K562 (cell line): ENCODE measurements at places on chromosomes 5 and 9. TPM values are rescaled to one million over a fixed set of nuclear protein-coding genes. Genes with fewer than 3 reads are reported as not detected.

Gene SPATA31E1
- total RNA-seq: not detected in 2 replicates

DNA sequence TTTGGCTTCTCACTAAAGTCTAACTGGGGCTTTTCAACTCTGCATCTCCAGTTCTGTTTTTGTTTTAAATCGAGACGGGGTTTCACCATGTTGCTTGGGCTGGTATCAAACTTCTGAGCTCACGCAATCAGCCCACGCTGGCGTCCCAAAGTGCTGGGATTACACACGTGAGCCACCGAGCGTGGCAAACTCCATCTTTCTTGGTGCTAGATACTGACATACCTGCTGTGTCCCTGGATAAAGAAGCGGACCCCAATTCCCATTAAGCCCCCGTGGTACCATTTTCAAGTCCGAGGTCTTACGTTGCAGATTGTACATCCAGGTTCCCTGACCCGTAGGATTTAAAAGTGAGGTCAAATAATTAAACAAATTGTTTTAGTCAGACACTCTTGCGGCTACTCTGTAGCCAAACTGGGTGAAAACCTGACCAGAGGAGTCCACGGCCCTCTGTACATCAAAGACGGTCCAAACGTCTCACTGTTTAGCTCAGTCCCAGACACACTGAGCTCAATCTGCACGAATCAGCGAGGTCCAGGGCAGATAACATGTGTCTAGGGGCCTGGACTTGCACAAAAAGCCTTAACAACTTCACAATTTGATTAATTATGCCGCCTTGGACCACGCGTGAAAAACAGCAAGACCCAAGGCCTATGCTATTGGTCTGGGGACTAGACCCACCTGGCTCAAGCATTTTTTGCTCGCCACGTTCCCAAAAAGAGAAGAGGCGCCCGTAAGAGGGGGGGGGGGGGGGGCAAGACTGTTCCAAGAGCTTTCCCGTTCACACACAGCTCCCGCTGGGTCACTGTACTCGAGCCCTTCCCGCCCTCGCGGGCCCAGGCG, 727 bp upstream of the DNAJA1 start:
- no peak for DNase-seq

DNA sequence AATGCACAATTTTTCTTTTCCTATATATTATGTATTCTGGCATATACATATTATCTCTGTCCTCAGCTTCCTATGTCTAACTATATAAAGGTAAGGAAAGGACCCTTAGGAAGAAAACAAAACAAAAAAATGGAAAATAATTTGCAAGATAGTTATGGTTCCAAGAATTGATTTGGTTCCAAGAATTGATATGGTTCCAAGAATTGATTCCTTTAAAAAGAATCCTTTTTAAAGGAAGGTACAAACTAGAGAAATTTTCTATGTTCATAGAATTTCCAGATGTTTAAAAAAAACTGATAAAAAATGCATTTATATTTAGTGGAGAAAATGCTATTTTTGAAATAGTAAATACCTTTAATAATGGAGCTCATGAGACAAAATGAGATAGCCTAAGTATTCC, 12.1 kb downstream of the LYRM7 start:
- no peak for DNase-seq

Gene OGN
- 0.07 and 0.16 TPM in 2 replicates for total RNA-seq

Gene KCNN2
- total RNA-seq: 0.07 TPM in 1 of 2 replicates, not detected in the other

DNA sequence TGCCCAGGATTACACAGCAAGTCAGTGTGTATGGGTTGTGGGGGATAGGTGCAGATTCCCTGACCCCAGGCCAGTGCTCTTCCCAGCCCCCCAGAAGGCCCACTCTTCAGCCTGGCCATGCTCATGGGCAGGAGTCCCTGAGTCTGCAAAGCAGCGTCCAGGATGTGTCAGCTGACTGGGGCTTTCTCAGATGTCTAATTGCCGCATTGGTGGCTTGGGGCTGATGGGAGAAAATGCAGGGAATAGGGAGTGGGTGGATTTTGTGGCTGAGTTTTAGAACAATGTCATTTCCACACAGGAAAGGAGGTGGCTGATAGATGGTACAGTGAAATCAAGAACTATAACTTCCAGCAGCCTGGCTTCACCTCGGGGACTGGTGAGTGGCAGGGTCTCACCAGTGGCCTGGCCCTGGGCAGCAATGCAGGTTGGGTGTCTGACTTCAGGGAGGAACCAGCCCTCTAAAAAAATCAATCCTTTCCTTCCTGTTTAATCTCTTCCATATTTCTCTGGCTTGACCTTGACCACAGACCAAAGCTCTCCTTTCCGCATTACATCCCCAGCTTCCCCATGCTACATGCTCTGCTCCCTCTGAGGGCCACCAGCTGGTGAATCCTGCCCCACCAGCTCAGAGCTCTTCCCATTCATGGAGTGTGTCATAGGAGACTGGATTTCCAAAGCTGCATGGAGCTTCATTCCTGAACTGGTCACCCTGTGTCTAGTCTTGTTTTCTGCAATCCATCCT, 14.2 kb downstream of the GLIPR2 start:
- no peak for DNase-seq

- no peak for DNase-seq
These were observed 215.0 kb downstream of the FSTL4 start for GRCh38 chr5:133397348-133397747.

Gene ABCA1
- total RNA-seq: 0.09 and 0.18 TPM in 2 replicates

Gene ENTR1
- 101 and 104 TPM in 2 replicates for total RNA-seq
